ENCODE measurements at places on chromosomes 5 and 9.
A peak's percentile ranks its signal among the peaks of the same experiment; 100 is the strongest.

DNA sequence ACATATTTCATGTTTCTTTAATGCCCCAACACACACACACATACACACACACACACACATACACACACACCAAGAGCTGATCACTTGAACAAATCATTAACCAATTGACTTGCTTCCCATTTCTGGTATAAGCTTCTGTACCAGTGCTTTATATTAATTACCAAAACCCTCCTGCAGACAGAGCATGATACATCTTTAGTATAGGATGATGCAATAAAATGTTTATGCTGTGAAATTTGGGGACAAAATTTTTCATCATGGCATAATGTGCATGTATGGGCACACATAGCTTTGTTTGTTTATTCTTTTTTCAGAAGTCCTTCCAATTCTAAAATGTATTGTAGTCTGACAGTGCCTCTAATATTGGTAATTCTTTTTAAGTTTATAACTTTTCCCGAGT is 34.5 kb downstream of the SLC1A3 start:
- no peak for DNase-seq

GRCh38 chr5:147927901-147928300 is 21.6 kb upstream of the C5orf46 start:
- DNase-seq = no peak

- DNase-seq = no peak
These were observed 160.1 kb upstream of the ZNF608 start for GRCh38 chr5:124906339-124907097.

DNA sequence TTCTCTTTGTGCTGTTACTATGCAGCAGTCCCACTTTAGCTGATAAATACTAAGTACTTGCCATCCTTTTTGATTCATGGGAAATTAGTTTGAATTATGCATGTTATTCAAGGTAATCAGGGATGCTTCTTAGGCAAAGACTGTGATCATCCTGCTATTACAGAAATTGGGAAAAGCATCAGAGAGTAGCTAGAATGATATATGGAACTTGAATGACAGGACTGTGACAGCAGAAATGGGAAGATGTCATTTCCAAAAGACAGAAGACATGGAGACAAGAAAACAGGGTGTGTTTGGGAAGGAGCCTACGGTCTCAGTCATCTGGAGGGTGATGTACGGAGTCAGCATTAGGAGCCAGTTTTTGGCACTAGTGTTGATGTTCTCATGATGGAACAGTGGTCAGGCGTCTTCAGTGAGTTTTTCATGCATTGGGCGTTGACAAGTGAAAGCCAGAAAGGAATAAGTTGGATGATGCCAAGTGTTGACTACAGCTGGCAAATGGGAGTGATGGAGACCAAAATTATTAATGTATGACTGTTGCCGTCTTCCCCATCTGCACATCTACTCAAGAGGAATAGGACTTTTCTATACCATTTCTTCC is 70.4 kb downstream of the TMEM167A start:
- no peak for DNase-seq

- DNase-seq = no peak
These were observed 37.3 kb downstream of the ARHGEF28 start for GRCh38 chr5:73663161-73663859.

DNA sequence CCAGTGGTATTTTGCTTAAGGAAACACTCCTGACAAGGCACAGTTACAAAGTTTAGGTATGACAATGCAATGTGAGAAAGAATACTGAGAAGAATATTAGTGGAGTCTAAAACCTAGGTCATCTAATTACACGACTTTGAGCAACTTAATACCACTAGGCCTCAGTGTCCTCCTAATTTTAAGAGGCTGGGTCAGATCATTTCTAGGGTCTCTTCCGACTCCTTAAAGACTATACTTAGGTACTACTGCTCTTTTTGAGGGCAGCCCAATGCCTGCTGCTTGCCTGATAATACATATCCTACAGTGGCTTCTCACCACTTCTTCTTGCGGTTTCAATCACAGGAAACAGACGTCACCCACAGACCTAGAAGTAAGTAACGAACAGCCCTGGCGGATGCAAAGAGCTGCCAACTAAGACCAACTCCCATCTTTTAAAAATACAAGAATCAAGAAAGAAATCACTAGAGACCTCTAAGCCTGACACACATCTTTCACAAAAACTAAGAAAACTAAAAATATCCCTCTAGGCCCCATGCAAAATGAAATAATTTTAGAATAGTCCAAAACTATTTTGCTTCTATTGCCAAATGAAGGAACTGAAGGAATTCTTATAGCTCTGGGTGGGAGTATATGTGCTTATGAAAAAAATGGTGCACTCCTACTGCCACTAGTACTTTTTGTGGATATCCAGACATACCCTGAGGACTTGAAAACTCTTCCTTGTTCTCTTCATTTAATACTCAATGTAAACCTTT is 13.1 kb downstream of the DIAPH1 start:
- no peak for DNase-seq

GRCh38 chr5:100519075-100519474 is 16.1 kb upstream of the FAM174A start:
- no peak for DNase-seq

GRCh38 chr5:160961038-160961437 is 109.0 kb upstream of the ATP10B start:
- no peak for DNase-seq

- DNase-seq = no peak
These were observed 87.1 kb downstream of the ENTREP1 start for GRCh38 chr9:69411931-69412740.

DNA sequence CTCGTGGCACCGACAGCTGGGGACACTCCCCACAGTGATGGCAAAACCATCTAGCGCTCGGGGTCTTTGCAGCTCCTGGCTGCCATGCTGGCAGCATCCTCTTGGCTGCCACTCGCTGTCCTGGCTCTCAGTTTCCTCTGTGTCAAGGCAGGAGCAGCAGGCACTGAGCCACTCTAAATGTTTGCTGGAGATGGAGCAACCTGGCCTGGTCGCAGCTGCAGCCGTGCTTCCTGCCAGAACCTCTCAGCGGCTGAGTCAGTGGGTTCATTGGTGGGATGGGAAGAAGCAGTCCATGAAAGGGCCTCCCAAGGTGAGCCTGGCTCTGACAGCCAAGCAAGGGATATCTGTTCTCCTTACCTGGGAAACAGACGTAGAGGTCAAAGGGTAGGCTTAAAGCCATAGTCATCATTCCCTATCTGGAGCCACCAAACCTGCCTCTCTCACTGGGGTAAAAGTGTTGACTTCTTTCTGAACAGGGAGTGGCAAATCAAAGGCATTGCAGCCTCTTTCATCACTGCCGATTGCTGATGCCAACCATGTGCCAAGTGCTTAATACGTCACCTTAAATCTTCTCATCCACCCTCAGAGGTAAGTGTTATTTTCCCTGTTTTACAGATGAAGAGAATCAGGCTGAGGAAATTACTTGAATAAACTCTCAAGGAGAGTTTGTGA is 304.8 kb upstream of the ZNF462 start:
- no peak for DNase-seq

- DNase-seq = peak; percentile 67
These were observed 46.0 kb downstream of the AHRR start for GRCh38 chr5:367358-368130.

- DNase-seq = no peak
These were observed 38.1 kb downstream of the RNF145 start for GRCh38 chr5:159171274-159171673.

DNA sequence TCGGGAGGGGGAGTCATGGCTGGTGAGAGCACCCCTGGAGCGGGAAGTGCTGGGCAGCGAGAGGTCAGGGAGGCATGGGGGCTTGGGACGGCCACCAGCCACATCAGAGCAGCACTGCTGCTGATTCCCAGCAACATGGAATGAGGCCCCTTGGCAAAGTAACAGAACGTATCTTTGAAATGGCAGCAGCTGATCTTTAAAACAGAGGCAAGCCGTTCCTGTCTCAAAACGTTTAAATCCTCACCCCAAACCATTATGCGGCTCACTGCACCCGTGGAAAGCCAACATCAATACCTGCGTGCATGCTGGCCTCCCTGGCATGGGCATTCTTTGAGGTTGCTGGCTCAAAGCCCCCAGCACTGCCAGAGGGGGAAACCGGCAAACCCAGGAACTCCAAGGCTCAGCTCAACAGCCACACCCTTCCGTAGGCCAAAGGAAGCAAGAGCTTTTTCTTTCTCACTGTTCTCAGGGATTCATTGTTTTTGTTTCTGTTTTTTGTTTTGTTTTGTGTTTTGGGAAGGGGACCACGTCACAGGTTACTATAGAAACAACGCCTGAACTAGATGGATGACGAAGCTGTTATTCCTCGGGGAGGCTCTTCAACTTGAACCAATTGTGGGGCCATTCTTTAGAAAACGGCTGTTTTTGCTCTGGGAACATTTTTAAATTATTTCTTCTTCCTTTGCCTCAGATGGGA is 28.1 kb upstream of the OBP2B start:
- no peak for DNase-seq

- no peak for DNase-seq
These were observed 245.4 kb upstream of the FBXL7 start for GRCh38 chr5:15254607-15255006.

GRCh38 chr9:133572821-133573361 is 36.3 kb downstream of the FAM163B start:
- DNase-seq = no peak

GRCh38 chr5:157160001-157160400 is 6.1 kb downstream of the GARIN3 start:
- DNase-seq = no peak

- no peak for DNase-seq
These were observed 34.2 kb downstream of the ASS1 start for GRCh38 chr9:130478736-130479575.

GRCh38 chr9:94809778-94810177 is 83.3 kb downstream of the AOPEP start:
- no peak for DNase-seq

GRCh38 chr9:87433853-87434252 is 63.8 kb upstream of the DAPK1 start:
- no peak for DNase-seq

DNA sequence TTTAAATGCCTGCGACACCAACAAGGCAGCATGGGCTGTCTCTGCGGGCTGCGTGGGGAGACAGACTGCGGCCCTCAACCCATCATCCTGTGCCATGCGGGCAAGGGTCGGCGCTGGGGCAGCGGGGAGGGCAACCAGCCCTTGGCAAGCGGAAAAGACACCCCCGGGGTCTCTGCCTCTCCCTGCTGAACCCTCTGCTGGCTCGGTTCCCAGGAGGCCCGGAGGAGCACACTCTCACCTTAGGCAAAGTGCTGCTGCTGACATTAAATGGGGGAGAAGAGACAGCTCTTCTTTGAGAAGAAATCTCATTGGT is 129.6 kb upstream of the PPP1R26 start:
- DNase-seq = no peak

GRCh38 chr5:163565492-163565891 is 60.1 kb downstream of the MAT2B start:
- peak; percentile 36 for DNase-seq

- peak; percentile 76 for DNase-seq
These were observed 69.2 kb upstream of the PLPP1 start for GRCh38 chr5:55603922-55604321.

DNA sequence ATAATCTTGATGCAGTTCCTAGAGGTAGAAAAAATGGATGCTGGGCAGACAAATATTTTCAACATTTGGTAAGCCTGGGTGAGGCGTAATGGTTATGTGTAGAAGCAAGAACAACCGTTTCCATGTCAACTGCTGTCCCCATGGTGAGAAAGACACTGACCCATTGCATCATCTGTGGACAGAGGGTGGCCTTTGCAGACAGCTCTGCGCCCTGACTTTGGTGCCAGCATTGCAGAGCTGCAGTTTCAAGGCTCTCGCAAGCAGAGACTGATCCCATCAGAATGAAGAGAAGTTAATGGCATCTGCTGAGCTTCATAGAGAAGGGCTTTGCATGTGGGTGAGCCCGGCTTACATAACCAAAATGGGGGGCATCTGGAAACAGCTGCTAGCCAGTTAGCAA is 179.0 kb upstream of the ADRA1B start:
- no peak for DNase-seq

DNA sequence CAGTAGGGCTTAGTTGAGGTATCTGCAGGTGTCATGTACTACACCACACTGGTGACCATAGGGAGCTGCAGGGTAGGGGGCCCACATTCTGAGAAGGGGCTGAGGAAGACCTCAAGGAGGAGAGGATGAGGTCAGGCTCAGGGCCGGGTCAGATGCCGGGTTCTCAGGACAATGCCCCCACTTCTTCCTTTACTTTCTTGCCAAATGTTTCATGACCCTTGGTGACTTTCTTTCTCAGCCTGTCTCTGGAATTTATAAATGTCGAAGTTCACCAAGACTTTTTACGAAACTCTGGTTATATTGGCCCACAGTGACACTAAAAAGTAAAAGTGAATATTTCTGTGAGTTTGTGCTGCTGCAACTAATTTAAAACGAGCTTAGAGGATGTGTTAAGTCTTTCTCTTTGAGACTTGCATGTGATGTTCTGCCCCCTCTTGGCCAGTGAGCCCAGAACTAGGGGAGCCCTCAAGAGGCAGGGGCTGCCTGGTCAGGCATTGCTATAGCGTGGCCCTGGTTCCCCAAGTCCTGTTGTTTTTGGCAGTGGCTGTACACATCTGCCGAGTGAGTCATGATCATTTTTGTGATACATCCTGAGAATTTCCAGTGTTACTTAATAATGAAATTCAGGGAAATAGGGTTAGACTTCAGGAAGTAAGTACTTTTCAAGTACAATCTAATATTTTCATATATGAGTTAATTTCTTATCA is 11.2 kb downstream of the ACO1 start:
- peak; percentile 96 for DNase-seq

DNA sequence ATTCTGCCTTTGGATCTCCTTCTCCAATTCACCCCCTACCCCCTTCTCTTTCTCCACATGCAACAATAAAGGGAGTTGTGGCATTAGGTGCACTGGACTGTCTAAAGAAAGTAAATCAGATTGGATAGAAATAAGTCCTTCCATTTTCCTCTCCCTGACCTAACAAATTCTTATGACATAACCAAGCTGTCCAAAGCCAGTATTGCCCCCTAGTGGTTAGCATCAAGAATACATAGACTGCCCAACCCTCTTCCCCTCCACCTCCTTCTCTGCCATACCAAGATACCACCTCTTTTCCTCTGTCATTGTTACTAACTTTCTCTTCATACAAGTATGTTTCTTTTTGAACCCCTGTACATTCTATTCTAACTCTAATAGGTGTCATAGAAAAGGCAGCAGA is 45.7 kb downstream of the PPARGC1B start:
- DNase-seq = peak; percentile 71

- no peak for DNase-seq
These were observed 366.8 kb downstream of the FAM170A start for GRCh38 chr5:119996128-119996527.

DNA sequence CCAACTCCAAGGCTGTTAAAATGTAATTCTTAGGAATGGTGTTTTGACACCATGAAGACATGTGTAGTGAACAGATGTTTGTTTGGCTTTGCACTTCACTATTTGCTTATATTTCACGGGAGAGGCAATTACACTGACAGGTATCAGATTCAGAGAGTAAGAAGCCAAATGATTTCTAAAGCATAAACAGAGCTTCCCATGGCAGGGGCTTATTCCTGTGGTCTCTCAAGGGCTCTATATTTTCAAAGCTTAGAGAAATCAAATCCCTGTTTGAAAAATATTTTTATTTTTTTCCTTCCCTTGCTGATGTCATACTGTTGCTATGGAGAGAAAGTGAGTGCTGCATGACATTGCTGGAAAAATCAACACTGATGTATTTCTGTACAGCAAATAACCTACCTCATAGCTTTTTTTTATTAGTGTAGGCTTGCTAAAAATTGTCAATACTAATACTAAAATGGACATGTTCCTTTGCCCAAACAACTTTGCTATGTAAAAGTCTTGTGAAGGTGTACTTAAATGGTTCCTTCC is 161.4 kb downstream of the GIN1 start:
- peak; percentile 61 for DNase-seq

GRCh38 chr9:76403352-76403751 is 9.1 kb upstream of the RFK start:
- peak; percentile 85 for DNase-seq
